CD4-positive, alpha-beta T cell treated with Interleukin-15 for 1 hour (primary cell): ENCODE measurements at places on chromosomes 1 and 21.

GRCh38 chr1:228830185-228830953 lies 95.1 kb downstream of the RHOU start:
- no peak for DNase-seq

DNA sequence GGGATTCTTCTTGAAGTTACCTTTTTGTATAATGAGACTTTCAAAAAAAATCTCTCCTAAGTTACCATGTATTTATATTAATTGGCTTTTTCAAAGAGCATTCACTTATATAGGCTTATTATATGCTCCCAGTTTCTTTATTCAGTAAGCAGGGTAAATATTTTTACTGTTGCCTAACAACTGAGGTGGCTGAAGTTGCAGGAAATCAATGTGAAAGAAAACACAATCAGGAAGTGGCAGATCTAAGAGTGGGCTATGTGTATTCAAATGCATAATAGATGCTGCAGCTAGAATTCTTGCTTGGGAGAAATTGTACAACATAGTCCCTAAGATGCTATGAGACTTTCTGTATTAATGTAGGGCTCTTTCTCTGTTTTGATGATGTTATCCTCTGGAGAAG lies 606.9 kb downstream of the NUF2 start:
- DNase-seq, result no peak

DNA sequence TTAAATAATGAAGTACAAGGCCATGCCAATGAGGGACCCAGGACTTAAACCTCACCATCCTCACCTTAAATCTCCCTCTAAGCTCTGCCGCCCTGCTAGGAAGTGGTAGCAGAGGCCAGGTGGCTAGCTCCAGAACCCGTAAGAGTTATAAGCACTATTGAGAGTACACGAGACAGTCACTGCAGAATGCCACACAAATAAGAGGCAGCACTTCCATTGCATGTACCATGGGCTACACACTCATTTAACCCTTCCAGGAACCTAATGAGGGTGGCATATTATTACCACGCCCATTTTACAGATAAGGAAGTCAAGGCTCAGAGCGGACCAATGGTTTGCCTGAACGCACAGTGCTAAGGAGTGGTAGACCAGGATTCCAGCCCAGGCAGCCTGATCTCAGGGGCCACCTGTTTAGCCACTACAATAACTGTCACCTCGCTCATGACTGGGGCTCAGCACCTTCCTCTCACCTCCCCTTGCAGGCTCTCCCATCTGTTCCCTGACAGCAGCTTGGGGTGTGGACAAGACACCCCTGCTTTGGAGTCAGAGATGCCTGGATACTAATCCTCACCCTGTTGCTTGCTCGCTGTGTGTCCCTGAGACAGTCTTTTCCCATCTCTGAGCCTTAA lies 54.8 kb upstream of the ID3 start:
- no peak for DNase-seq

DNA sequence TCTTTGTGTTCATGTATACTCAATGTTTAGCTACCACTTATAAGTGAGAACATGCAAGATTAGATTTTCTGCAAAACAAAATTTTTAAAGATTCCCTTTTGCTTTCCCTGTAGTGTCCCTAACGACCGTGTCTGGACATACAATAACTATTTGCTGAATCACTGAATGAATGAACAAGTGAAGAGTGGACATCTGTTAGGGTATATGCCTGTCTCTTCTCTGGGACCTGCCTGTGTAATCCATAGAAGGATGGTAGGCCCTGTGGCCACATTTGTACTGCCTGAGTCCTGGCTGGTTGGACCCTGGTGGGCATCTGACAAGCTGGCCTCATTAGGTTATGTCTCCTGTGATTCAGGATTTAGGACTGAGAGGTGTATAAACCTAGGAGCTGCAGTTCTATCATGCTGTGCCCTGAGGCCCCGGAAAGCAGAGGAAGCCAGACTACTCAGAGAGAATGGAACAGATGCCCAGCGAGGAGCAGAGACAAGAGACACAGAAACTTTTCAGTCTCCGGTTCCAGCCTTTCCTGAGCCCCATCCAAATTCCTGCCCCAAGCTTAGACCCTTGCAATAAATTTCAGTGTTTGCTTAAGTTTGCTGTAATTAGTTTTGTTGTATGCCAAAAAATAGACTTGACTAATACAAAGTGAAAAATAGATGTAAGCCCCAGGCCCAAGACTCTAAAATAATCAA lies 7.5 kb upstream of the NCF2 start:
- no peak for DNase-seq

DNA sequence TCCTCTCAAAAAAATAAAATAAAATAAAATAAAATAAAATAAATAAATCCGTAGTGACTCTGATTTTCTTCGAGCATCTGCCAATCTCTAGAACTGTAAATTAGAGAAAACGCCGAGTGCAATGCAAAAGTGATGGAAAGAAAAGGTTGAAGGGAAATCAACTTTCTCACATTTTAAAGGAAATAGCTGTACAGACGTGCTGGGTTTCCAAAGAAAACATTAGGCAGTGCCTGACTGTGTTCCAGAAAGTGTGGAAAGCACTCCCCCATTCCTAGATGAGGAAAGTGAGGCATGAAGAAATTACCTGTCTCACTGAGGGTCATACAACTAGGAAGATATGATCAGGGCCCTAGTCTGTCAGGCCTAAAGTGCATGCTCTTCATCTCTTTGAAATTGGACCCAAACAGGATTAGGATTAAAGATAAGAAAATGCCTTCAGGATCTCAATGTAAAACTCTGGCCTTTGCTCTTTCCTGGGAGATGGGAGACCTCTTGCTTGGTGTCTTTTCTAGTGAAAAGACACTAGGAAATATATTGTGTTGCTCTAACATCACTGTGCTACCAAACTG lies 1.8 kb upstream of the PTPN14 start:
- DNase-seq, result no peak

- DNase-seq, result no peak
Measured at GRCh38 chr1:43256675-43257570, 12.9 kb upstream of the TMEM125 start.

DNA sequence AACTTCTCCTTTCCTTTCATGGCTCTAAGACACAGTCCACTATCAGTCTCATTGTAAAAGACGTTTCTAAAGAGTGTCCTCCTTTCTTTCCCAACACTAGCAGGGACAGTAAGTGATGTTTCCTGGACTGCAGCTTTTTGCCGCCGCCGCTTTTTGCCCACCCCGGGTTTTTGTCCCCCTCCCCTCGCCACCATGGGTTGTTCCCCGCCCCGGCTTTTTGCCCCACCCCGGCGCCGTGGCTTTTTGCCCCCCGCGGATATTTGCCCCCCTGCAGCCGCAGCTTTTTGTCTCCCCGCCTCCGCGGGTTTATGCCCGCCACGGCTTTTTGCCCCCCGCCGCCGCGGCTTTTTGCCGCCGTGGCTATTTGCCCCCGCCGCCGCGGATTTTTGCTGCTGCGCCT lies 95.2 kb downstream of the TPTE start:
- no peak for DNase-seq

DNA sequence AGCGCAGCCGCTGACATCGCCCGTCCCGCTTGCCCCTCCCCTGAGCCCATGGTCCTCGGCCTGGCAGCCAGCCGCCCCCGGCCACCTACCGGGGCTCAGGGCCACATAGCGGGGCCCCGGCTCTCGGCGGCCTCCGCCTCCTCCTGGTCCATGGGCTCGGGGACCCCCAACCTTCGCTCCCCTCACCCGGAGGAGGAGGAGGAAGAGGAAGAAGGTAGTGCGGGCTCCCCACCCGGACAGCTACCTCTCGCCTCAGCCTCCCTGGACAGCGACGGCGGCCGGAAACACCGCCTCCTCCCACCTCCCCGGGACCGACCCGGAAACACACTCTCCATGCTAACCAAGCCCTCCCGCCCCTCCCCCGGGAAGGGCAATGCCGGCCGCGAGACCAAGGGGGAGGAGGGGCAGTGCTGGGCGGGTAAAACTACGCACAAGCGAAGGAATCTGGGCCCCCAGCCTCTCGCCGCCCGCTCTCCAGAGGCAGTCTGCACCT lies at the start of gene KIAA0319L:
TSS of gene KIAA0319L (minus strand) at position 286 of the 493 bp plus-strand sequence. CDS start 2,912 bp downstream, outside the sequence.
- no peak for DNase-seq

DNA sequence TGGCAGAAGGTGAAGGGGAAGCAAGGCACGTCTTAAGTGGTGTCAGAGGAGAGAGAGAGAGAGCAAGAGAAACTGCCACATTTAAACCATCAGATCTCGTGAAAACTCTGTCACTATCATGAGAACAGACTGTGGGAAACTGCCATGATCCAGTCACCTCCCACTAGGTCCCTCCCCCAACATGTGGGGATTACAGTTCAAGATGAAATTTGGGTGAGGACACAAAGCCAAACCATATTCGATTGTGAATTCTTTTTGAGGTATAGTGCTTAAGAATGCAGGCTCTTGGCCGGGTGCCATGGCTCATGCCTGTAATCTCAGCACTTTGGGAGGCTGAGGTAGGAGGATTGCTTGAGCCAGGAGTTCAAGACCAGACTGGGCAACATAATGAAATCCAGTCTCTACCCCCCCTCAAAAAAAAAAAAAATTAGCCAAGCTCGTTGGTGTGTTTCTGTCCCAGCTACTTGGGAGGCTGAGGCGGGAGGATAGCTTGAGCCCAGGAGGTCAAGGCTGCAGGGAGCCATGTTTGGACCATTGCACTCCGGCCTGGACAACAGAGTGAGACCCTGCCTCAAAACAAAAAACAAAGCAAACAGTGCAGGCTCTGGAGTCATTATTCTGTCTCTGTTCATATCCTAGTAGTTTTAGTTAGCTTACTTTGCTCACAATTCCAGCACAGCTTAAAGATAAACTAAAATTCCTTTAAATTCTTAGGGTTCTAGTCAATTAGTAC lies 6.0 kb downstream of the ZCCHC17 start:
- DNase-seq, result no peak
